ENCODE measurements at places on chromosomes 13 and 19.
A peak's percentile ranks its signal among the peaks of the same experiment; 100 is the strongest.

DNA sequence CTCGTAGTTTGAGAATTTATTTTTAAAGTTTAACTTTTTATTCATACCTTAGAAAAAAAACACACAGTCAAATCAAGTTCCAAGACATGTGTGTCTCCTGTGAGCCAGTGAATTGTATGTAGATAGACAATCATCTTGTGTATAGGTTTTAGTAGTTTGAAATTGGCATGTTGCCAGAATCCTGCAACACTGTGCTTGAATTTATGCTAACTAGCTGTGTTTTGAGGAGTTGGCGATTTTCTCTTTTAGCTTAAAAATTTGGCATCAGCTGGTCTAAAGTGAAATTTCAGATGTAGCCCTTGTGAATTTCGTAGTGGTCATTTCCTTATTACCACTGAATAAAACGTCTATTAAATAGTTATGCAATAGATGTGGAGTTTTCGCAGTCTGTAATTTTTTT is 213.2 kb downstream of the ATP8A2 start:
- DNase-seq: no peak

DNA sequence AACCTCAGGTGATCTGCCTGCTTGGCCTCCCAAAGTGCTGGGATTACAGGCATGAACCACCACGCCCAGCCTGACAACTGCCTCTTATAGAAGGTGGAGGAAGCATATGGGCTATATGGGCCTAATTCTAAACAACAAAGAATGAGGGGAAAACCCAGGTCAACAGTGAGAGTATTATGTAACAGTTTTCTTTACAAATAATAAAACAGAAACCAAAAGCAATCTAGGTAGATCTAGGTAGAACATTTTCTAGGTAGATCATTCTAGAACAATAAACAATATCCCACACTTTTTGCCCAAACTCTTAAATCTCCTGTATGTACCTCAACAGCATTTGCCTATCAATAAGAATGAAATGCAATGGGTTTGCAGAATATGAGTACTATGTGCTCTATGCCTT is 267.4 kb downstream of the ABCC4 start:
- no peak for DNase-seq

DNA sequence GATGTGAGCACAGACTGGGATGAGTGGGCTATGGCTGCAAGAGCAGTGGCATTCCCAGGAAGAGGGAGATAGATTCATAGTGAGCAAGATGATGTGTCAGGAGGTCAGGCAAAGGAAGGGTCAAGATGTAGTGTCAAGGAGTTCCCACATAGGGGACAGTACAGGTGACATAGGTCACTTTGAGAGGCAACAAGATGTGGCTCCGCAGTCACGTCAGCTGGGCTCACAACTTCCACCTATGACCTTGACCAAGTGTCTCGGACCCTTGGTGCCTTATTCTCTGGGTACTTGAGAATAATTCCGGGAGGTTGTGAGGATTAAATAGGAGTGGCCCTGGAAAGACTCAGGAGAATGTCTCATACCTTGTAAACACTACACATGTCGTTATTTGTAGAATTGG is 10.5 kb downstream of the ZNF317 start:
- no peak for DNase-seq

GRCh38 chr19:50046649-50047503 is 21.1 kb downstream of the ZNF473 start:
- DNase-seq: peak; percentile 62

DNA sequence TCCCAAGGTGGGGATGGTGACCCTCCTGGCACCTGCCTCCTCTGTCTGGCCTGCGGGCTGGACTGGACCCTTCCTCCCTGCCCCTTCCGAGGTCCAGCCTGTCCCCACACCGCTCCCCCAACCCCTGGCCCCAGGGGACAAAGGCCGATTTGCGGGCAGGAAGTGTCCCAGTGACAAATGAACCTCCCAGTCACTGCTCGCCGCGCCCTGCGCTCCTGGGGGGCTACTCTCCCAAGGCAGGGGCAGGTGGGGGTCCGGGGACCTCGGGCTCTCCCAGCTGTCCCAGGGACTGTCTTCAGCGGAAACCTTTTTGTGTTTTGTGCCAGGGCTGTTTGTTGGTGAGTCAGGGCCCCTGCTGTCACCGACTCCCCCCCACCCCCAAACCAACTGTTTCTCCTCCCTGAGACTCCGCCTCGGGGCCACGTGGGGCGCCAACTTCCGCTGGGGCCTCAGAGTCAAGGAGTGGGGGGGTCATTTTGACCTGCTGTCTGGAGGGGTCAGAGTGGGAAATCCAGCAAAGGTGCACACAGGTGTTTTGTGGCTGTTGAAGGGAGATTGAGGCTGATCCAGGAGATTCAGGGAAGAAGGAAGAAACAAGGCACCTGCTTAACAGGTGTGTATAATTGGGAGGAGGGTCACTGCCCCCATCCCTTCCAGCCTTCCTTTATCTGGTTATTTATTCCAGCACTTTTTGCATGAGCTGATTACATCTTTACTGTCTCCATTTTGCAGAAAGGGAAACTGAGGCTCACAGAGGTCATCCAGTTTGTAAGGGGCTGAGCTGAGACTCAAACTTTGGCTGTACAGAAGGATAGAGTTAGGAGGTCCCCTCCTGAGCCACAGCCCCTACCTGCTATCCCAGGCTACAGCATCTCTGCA is 831 bp downstream of the PGPEP1 start:
- peak; percentile 63 for DNase-seq

GRCh38 chr19:32692727-32693061 is 1.1 kb downstream of the NUDT19 start:
- DNase-seq: no peak

DNA sequence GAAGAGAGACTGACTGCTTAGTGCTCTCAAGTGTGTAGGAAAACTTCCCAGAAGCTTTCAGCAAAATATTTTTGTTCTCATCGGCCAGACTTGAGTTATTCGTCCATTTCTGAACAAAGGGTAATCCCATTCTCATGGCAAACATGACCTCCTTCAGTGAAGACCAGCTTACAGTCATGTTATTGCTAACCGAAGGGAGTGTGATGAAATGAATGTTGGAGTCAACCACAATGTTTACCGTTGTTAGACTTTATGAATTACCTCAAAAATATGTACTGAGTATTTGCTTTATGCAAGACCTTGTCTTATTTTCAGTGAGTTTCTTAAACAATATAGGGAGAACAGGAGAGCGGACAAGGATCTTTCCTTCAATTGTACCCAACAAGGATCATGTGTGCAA is 228.6 kb downstream of the LMO7 start:
- DNase-seq: no peak

- DNase-seq: no peak
Measured at GRCh38 chr13:52428295-52428694, 22.1 kb downstream of the VPS36 start.

DNA sequence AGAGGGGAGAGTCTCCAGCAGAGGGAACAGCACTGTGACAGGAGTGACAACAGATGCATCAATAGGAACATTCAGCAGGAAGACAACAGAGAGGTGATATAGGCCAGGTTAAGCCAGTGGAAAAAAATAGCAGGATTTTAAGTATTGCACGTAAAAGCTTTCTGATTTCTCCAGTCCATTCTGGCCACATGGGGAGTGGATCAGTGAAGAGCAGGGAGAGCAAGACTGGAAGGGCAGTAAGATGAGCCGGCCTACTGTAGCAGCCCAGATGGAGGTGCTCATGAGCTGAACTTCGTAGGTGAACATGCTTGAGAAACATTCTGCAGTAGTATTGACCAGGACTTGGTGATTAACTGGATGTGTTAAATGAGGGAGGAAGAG is 1.7 kb downstream of the UTP14C start:
- DNase-seq: no peak

Data from naive thymus-derived CD8-positive, alpha-beta T cell (primary cell).